A549 treated with dexamethasone at 1 μM for 4 hours (cell line): ENCODE measurements at places on chromosomes 4 and X. TPM values are rescaled to one million over a fixed set of nuclear protein-coding genes. Genes with fewer than 3 reads are reported as not detected.

The VCX gene
- 0.13 TPM in 1 of 5 replicates, not detected in the others for total RNA-seq

The SLC4A4 gene
- 0.97 to 1.7 TPM (median 1.3 TPM) in 5 replicates for total RNA-seq

The HS3ST1 gene
- total RNA-seq: 0.35 to 1.3 TPM (median 0.50 TPM) in 5 replicates

The CNOT6L gene
- total RNA-seq: 8.2 to 12.7 TPM (median 11.6 TPM) in 5 replicates

The ZDHHC15 gene
- not detected in 5 replicates for total RNA-seq

The SLC49A3 gene
- 0.09 to 0.25 TPM (median 0.13 TPM) in 5 replicates for total RNA-seq

The ITIH6 gene
- total RNA-seq: 0.01 TPM in 1 of 5 replicates, not detected in the others

The TMEM255A gene
- total RNA-seq: 0.33 to 1.1 TPM (median 0.61 TPM) in 5 replicates

The TMPRSS11B gene
- total RNA-seq: not detected in 5 replicates

The TBCK gene
- 2.2 to 3.2 TPM (median 2.7 TPM) in 5 replicates for total RNA-seq

The ITGB1BP2 gene
- 0.48 to 1.1 TPM (median 0.94 TPM) in 5 replicates for total RNA-seq

The BRS3 gene
- not detected in 5 replicates for total RNA-seq

The CORIN gene
- not detected in 5 replicates for total RNA-seq

The KIT gene
- total RNA-seq: 0.02 to 0.12 TPM (median 0.05 TPM) in 5 replicates

The IQCM gene
- not detected in 5 replicates for total RNA-seq

The BGN gene
- total RNA-seq: 0.06 to 0.08 TPM in 2 of 5 replicates, not detected in the others

The HDX gene
- 1.8 to 2.4 TPM (median 2.0 TPM) in 5 replicates for total RNA-seq

The TENM3 gene
- 1.2 to 2.7 TPM (median 1.9 TPM) in 5 replicates for total RNA-seq

The CCNA2 gene
- total RNA-seq: 41.0 to 47.0 TPM (median 41.2 TPM) in 5 replicates

The TEX13B gene
- 0.08 TPM in 1 of 5 replicates, not detected in the others for total RNA-seq

The TRIML2 gene
- total RNA-seq: 32.4 to 48.9 TPM (median 38.8 TPM) in 5 replicates

The GATA1 gene
- total RNA-seq: not detected in 5 replicates

The INTU gene
- 0.99 to 1.5 TPM (median 1.3 TPM) in 5 replicates for total RNA-seq

The AFM gene
- not detected in 5 replicates for total RNA-seq

The PLK4 gene
- total RNA-seq: 13.5 to 19.2 TPM (median 16.5 TPM) in 5 replicates

The SMIM10 gene
- total RNA-seq: 0.06 to 0.08 TPM (median 0.06 TPM) in 4 of 5 replicates, not detected in the other

The MTNR1A gene
- total RNA-seq: 0.38 to 0.88 TPM (median 0.58 TPM) in 5 replicates

The GNRHR gene
- total RNA-seq: not detected in 5 replicates

The FRMD7 gene
- not detected in 5 replicates for total RNA-seq
